ENCODE measurements at places on chromosomes 1 and 21.

GRCh38 chr1:101526813-101527212 is 290.0 kb downstream of the S1PR1 start:
- no peak for DNase-seq

DNA sequence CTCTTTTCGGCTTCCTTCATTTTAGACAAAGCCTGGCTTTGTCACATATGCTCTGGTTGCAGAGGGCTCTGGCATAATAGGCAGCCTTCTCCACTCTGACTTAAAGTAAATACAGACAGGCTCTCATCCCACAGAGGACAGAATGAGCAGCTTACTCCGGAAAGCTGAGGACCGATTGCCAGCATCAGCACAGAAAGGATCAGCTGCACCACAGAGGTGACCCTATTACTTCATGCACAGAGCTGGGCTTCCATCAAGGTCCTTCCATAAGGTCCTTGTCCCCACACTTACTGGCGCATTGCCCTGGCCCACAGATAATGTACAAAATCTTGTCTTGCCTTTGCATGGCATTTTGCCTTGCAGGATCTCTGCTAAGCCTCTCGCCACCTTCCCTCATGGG is 67.6 kb downstream of the SEC16B start:
- no peak for DNase-seq

DNA sequence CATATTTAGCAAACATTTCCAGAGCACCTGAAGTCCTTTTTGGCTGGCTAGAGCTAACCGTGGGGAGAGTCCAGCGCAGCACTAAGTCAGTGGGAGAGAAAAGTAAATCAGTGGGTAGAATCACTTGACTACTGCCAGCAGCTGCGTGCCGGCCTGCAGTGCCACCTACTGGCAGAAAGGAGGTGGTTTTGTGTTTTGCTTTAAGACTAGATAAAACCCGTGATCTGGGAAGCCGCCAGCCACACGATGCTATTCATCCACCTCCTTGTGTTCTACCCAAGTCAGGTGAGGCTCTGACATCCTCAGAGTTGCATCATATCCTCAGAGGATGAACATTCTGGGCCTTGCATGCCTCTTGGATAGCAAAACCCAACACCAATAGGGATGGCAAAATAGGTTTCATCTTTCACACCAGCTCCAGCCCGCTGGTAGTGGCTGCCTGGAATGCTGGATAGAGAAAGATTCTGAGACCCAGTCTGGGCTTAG is 14.1 kb upstream of the HEYL start:
- peak; percentile 89 for DNase-seq

DNA sequence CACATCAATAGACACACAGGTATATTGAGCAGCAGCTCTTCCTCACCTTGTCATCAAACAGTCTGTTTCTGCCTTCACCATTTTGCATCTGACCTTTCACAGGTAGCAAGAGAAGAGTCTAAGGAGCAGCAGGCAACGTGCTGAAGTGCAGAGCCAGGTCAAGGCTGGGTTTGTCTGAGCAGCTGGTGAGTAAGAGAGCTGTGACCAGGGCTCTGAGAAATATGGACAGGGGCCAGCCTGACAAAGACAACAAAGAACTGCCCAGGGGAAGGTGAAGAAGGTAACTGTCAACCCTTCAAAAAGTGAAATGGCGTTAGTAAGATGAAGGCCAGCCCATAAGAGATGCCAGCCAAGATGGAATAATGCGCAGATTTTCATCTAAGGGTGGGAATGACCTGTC is 58.9 kb upstream of the LRRC8D start:
- DNase-seq: peak; percentile 18

- no peak for DNase-seq
Measured at GRCh38 chr1:228393811-228394570, 12.6 kb downstream of the TRIM11 start.

- peak; percentile 65 for DNase-seq
Measured at GRCh38 chr1:93608187-93609109, 73.2 kb downstream of the BCAR3 start.

DNA sequence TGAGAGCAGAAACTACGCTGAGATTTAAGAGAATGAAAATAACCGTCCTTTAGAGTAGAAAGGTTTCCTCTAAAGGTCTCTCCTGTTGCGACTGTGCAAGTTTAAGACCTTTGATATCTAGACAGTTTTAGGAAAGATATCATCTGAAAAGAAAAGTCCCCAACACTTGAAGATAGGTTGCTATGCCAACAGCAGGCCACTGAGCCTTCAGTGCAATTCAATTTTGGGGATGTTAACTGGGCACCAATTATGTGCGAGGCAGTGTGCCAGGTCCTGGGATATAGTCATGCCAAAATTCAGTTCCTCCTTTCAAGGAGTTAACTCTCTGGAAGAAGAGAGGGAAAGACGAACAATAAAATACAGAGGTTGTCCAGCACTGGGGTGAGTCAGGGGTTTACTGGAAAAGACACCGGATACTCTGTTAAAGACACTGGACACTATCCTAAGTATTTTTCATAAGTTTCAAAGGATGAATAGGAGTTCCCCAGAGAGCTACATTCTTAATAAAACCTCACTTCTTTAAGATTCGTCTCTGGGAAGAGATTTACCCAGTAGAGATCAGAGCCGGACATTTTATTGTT is 25.5 kb upstream of the ZNF281 start:
- peak; percentile 30 for DNase-seq

DNA sequence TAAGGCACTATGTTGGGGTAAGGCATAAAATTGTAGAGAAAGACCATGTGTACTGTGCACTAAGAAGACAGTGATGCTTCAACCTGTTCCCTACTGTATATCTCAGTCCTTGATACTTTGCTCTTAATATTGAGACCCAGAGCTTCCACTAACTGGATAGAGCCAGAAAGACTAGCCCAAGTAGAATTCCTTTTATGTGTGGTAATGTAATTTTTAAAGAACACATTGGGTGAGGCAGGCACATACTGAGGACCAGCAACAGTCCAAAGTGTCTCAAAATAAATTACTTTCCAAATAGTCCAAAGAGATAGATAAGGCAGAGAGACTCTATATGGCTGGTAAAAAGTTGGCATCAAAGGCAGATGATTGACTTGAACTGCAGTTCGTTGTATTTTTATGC is 31.4 kb upstream of the MROH9 start:
- DNase-seq: no peak

GRCh38 chr21:45836268-45836655 is 145.3 kb upstream of the COL6A1 start:
- peak; percentile 80 for DNase-seq

- DNase-seq: no peak
Measured at GRCh38 chr1:111204201-111204982, 3.9 kb upstream of the DENND2D start.

DNA sequence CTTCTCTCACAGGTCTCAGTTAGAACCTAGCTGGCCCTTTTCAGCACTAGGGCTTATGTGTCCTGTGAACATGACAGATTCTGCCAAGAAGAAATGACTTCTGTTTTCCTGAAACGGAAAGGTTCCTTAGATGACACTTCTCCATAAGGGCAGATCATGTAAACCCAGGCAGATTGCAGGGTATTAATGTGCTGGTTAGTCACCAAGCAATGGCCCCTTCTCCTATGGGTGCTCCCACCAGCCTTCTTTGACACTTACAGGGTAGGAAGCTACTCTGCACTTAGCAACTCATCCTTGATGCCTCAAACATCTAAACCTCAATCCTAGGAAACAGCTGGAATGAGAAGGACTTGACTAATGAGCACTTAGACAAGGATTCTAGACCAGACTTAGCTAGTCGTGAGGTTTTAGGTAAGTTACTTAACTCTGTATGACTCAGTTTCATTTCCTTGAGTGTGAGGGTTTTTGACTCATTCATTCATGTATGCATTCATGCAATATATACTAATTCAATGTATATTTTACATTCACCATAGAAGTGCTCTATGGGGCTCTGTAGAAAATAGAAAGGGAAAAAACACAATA is 74.1 kb upstream of the PLXNA2 start:
- no peak for DNase-seq

DNA sequence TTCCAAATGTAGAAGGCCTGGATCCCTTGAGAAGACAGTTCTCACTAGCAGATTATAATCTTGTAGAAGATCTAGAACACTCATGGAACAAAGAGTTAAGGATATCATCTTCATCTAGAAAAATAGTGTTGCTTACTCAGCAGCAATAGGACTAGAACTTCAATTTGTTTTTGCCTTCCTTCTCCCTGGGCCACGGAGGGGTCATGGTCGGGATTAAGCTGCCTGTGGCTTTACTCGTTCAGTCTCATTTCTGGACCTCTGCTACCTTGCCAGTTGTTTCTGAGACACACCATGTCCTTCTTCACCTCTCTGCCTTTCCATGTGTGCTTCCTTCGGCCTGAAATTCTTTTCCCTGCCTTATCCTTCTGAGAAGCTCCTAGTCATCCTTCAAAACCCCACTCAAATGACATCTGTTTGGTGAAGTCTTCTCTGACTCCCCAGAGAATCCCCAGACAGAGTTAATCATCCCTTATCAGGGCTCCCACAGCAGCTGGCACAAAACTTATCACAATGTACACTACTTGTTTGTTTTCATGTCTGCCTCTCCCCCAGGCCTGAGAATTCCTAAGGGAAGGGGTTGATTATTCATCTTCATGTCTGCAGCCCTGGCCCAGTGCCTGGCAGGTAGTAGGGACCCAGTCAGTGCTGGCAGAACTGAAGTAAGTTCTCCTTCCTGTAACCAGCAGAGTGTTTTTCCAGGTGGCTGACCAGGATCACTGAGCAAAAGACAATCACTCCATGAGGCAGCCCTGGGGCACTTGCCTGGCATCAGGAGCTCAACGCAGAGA is 15.5 kb upstream of the SNX27 start:
- DNase-seq: peak; percentile 55

GRCh38 chr1:213619026-213619425 is 368.7 kb upstream of the PROX1 start:
- DNase-seq: no peak

DNA sequence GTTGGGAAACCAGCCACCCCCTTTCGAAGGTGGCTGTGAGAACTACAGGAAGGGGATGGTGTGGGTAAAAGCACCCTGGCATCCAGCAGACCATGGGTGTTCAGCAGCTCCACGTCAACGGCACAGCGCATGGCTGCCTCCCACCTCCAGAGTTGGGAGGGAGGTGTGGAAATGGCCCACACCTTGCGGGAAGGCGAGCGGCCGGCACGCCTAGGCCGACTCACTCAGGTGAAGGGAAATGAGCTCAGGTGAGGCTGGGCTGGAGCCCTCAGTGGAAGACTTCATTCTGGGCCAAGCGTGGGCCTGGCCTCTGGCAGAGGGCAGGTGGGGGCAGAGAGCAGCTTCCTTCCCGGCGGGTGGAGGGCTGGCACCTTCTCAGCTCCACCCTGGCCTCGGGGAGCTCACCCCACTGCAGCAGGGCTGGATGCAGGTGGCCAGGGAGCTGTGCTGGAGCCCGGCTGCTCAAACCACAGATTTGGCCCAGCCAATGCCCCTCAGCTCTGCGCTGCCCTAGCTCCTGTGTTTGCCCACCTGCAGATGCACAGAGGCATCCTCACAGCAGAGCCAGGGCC is 24.8 kb upstream of the ALDH4A1 start:
- DNase-seq: no peak

- no peak for DNase-seq
Measured at GRCh38 chr21:39388811-39389155, 39.9 kb upstream of the HMGN1 start.

DNA sequence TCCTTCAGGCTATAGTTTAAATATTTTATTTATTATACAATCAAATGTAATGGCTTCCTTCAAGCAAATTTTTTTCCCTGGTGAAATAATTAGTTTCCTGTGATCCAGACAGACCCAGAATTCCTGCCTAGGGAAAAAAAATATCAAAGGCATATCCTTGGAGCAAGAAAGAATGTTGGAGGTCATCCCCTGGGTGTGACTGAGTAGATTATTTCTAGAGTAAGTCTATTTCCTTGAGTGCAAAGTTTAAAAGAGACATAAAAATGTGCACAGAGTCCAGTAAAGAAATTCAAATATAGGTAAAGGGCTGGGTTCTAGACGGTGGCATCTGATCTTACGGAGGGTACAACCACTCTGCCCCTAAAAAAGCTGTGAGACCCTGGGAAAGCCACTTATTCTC is 32.2 kb upstream of the SAMD13 start:
- DNase-seq: no peak

- DNase-seq: no peak
Measured at GRCh38 chr1:8702472-8702849, 115.0 kb downstream of the RERE start.

DNA sequence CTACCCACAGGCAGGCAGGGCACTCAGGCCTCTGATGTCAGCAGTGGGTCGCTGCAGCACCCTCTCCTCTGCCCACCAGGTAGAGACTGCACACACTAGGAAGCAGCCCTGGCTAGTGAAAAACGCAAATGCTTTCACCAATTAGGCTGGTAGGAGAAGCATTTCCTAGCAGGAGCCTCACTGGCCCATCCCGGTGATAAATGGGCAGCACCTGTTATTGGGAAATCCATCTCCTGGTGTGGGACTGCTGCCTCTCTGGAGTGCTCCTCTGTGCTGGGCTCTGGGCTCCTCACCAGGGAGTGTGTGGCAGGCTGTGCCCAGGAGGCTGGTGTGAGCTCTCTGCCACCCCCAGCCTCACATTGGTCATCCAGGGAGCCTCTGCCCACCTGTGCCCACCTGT is 28.6 kb downstream of the LRP8 start:
- no peak for DNase-seq

GRCh38 chr1:80994934-80995333 is 805.8 kb upstream of the ADGRL2 start:
- DNase-seq: peak; percentile 5

DNA sequence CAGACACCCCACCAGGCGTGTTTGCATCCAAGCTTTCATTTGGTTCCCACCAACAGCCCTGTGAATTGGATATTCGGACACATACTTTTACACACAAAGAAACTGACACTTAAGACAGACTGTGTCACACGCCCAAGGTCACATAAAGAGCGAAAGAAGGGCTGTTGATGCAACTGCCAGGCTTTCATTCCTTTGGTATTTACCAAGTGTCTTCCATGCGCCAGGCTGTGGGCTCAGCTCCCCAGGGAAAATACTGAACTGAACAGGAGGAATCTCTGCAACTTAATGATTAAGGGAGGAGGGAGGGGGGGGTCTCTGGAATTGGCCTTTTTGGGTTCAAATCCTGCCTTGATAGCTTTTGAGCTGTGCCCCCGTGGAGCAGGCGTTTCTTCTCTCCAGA is 122.8 kb downstream of the ACTL8 start:
- DNase-seq: peak; percentile 35
